ENCODE measurements at places on chromosomes 2 and 18.

DNA sequence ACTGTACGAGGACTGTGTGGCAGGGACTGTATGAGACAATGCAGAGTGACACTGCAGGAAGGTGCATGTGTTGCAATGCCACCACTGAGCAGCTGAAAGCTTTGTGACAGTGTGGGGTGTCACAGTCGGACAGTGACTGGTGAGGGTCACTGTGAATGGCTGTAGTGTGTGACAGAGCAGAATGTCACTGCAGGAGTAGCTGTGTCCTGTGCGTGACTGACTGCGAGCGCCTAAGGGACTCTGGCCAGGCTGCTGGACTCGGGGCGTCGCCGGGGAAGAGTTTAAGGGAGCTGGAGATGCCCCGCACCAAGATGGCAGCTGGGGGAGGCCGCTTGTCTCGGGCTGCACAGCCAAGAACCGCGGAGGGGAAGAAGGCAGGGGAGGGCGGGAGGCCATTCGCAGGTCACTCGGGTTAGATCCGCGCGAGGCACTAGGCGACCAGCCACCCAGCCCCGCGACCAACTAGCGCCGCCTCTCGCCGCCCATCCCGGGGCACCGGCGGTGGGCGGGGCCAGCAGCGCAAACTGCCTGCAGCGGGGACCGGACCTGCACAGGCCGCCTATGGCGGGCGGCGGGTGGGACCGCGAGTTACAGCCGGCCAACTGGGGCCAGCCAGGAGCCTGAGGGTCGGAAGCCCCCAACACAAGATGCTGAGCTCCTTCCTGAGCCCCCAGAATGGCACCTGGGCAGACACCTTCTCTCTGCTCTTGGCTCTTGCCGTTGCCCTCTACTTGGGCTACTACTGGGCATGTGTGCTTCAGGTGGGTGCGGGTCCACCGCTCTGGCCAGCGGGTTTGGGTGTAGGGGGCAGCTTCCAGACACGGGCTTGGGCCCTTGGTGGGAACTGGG lies at the start of gene ABHD1:
TSS of gene ABHD1 (plus strand) at position 514 of the 849 bp plus-strand sequence. CDS start at position 648, 134 bp downstream.
- peak; percentile 44 for DNase-seq

DNA sequence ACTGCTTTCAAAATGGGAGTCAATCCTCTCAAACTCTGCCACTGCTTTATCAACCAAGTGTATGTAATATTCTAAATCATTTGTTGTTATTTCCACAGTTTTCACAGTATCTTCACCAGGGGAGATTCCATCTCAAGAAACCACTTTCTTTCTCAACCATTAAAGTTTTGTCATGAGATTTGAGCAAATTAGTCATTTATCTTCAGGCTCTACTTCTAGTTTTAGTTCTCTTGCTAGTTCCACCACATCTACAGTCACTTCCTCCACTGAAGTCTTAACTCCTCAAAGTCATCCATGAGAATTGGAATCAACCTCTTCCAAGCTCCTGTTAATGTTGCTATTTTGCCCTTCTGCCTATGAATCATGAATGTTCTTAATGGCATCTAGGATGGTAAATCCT lies 545.8 kb downstream of the ARHGAP15 start:
- DNase-seq: no peak

DNA sequence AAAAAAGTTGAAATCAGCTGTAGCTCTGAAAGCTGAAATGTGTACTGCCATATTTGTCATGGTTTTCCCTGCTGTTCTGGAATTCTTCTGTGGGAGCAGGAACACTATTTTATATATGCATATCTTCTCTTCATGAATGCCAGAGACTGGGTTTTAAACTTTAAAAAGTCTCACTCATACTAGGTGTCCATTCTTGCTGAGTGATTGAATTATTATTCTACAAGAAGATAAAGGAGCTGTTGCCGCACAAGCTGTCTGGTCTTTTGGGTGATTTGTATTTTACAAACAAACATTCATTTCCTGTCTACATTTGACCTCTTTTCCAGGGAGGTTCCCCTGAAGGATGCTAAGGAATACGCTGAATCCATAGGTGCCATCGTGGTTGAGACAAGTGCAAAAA lies 40.5 kb upstream of the TXNDC2 start:
- no peak for DNase-seq

GRCh38 chr2:201854221-201854801 lies 48.0 kb downstream of the CDK15 start:
- no peak for DNase-seq
